Stimulated activated naive CD4-positive, alpha-beta T cell (primary cell): ENCODE measurements at places on chromosomes 5 and 9.

- DNase-seq: no peak
These were observed 253.1 kb downstream of the PDE4D start for GRCh38 chr5:59640411-59640810.

DNA sequence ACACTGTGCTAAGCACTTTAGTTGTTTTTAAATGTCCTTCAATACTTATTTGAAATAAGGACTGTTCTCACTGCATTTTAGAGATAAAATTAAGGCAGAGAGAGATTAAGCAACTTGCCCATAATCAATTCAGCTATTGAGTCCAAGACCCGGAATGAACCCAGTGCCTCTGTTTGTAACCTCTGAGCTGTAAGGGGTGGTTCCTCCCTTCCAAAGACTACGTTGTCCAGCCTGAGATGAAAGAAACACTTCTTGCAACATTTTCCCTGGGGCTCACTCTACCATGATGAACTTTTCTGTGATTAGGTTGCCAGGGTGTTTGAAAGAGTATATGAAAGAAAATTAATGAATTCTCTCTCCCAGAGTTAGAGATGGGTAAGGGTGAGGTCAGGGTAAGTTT is 22.0 kb upstream of the MAP1B start:
- no peak for DNase-seq

- DNase-seq: no peak
These were observed 652.6 kb downstream of the CETN3 start for GRCh38 chr5:89756955-89757354.

GRCh38 chr5:54646356-54647101 is 129.0 kb downstream of the SNX18 start:
- DNase-seq: peak; percentile 80

GRCh38 chr5:180162304-180162661 is 46.7 kb downstream of the RASGEF1C start:
- DNase-seq: no peak

DNA sequence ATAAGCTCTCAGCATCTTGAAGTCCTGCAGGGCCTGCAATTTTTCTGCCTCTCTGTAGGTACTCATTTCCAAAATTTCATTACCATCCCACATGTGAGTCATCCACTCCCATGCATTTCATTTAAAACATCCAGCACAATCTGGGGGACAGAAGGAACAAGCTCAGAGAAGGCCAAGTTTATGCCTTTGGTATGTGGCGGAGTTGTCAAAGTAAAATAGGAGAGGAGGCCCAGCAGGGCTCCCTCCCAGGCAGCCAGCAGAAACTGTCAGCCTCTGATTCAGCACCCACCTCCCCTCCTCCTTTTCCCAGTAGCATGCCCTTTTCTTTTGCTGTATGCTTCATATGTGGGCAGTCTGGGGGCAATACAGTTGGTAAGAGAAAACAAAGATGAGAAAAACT is 126.4 kb upstream of the ZNF366 start:
- no peak for DNase-seq

GRCh38 chr9:129514891-129515290 is 106.0 kb downstream of the C9orf50 start:
- no peak for DNase-seq

DNA sequence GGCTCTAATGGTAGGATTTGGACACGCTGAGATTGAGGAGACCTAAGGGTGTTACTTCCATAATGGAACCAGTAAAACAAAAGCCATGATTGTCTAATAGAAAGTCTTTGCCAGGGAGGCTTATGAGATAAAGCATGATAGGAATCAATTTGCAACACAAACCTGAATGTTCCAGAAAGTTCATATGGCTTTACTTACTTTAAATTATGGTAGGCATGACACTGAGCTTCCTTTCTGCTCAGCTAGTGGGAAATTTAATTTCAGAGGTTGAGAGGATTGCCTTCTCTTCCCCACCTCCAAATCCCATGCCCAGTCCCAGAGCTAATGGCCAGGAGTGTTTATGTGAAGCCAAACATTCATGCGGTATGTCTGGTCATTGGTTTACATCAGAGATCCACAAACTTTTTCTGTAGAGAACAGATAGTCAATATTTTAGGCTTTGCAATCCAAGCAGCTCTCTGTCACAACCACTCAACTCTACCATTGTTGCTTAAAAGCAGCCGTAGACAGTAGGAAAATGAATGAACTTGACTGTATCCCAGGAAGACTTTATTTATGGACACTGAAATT is 114.5 kb downstream of the UGCG start:
- no peak for DNase-seq

DNA sequence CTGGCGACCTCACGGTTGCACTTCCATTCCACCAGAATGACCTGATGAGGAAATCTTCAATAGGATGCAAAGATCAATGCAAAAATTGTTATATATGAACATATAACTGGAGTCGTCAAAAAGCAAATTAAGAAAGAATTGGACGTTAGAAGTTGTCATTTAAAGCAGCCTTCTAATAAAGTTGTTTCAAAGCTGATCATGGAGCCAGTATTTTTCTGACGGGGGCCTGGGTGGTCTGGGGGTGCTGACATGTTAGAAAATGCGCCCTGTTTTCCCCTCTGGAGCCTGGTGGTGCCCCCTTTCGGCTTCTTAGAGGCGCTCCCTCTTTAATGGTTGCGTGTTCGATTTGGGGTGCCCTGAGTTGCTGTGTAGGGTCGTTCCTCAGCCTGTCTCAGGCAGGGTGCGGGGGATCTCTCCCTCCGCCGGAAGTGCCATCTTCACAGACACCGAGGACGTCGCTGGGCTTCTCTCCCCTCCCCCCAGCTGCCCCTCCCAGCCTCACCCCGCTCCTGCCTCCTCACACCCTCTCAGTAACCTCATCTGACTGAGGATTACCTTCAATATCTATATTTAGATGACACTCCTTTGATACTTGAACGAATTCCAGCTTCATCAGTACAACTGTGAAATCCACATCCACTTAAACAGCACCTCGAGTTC is 18.3 kb downstream of the PTGES2 start:
- no peak for DNase-seq

GRCh38 chr5:111530298-111530740 is 18.0 kb upstream of the STARD4 start:
- peak; percentile 85 for DNase-seq

DNA sequence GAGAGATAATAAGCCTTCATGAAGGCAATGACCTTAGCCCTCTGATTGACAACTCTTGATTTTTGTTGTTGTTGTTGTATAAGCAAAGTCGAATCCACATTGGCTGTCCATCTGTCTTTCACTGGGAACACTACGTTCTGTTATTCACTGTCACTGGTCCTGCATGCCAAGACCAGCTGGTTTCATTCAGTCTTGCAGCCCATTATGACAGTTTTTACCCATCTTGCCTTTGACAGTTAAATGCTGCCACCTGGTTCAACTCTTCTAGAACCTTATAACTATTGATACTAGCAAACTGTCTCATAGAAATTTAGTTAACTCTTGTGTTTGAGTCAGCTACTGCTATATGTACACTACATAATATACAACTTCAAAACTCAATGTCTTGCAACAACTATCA is 382.3 kb upstream of the CDH10 start:
- no peak for DNase-seq

- no peak for DNase-seq
These were observed 500.2 kb upstream of the NUDT12 start for GRCh38 chr5:104062621-104063377.

DNA sequence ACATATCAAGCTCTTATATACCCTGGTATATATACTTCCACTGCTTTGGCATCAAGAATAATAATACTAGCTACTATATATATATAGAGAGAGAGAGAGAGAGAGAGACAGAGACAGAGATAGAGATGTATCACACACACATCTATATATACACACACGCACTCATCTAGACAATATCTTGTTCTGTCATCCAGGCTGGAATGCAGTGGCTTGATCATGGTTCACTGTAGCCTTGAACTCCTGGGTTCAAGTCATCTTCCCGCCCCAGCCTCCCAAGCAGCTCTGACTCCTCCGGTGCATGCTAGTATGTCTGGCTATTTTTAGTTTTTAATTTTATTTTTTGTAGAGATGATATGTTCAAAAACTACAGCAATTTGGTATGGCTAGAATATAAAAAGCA is 22.5 kb downstream of the ANKHD1 start:
- no peak for DNase-seq

GRCh38 chr5:150164211-150164980 is 2.2 kb upstream of the CDX1 start:
- DNase-seq: no peak

- DNase-seq: no peak
These were observed 16.0 kb upstream of the IL33 start for GRCh38 chr9:6199596-6199995.

GRCh38 chr9:86175223-86175622 is 75.9 kb upstream of the GOLM1 start:
- no peak for DNase-seq

DNA sequence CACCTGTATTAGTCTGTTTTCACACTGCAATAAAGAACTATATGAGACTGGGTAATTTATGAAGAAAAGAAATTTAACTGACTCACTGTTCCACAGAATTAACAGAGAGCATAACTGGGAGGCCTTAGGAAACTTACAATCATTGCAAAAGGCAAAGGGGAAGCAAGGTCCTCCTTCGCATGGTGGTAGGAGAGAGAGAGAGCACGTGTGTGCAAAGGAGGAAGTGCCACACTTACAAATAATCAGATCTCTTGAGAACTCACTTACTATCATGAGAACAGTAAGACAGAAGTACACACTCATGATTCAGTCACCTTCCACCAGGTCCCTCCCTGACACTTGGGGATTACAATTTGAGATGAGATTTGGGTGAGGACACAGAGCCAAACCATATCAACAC is 258.7 kb downstream of the TRIM32 start:
- no peak for DNase-seq

DNA sequence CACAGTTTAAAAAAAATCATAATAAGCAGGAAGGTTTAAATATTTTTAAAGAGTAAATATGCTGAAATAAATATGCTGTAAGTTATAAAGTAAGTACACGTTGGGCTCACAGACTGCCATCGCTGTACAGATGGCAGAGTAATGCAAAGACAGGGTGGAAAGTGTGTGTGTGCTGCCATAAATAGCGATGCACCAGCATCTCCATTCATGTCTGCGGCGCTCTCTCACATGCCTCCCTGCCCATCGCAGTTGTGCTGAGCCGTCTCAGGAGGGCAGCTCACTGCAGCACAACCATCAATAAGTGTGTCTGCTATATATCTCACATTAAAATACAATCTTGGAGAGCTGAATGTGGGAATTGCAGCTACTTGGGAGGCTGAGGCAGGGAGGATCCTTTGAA is 14.3 kb downstream of the MOCS2 start:
- no peak for DNase-seq

GRCh38 chr5:125970631-125971307 is 452.4 kb upstream of the GRAMD2B start:
- DNase-seq: no peak

DNA sequence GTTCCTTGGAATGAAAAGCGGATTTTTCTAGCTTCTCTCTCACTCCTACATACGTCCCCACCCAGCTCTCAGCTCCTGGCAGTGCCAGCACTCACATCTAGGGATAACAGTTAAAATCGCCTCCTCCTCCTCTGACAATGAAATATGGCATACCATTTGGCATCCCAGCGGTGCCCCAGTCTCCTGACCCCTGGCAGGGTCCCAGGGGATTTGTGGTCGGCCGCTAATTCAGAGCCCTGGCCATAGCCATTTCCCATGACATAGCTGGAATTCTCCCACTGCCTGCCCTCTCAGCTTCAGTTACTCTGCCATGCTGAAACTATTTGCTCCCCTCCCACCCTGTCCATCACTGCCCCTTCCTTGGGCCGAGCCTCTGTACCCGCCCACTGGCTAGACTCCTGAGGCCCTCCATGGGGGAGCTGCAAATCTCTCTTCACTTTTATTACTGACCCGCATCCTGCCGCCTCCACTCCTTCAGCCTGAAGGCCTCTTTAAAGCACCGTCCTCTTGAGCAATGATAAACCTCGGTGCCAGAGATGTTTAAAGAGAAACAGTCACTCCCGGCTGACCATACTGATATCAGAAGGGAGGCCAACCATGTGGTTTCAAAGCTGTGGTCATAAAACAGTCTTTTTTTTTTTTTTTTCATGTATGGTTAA is 139.8 kb downstream of the SLIT3 start:
- no peak for DNase-seq

DNA sequence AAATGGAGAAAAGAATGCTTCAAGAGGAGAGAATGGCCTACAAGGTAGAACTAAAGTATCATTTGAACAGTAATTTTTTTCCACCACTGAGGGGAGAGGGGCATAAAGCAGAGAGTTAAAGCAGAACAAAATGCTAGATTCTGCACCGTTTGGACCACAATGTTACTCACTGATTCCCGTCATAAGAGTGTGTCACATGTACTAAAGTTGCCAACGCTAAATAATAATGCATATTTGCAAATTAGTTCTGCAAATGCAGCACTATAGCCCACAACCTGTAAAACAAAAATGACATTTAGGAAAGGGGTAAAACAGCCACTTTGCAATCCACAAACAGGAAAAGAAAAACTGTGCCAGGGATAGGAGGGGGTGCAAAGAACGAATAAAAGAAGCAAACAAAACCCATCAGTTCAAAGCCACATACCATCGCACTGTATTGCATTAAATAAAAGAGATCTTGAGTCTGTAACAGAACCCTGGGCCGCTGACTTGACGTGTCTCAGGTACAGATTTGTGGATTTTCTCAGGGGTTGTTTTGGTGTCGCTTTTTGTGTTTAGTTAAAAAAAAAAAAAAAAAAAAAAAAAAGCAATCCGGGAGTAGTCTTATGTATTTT is 7.7 kb upstream of the NFIB start:
- no peak for DNase-seq

- DNase-seq: no peak
These were observed 68.9 kb downstream of the PHF2 start for GRCh38 chr9:93645149-93645889.

DNA sequence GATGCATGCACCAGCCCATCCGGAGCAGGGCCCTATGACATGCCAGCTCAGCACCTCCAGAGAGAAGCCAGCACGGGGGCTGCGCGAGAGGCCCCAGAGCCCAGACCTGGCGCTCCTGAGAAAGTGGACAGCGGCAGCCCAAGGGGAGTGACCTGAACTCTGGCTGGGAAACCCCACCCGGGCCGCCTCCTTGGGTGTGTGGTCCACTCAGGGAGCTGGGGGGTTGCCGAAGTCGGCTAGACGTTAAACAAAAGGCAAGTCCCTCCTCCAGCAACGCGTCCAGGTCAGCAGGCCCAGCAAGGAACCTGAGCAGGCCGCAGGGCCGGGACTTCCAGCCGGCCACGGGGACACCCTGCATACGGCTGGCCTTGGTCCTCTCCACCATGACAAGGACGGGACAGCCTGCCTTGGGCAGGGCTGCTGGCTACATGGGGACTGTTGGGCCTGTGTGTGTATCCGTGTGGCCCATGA is 35.7 kb downstream of the NACC2 start:
- DNase-seq: no peak

DNA sequence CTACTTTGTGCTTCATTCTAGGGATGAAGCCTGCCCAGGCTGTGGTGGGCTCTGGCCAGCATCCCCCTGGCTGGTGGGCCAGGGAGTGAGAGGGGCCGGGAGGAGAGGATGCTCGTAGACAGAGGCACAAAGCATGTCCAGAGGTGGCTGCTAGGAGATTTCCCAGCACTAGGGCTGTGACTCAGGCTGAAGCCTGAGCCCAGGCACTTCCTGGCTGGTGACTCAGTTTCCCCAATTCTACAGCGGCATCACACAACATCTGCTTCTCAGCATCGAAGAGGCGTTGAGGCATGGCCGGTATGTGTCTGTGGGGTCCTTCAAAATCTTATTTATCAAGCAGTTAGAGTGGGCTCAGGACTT is 55.6 kb downstream of the DUSP1 start:
- no peak for DNase-seq

GRCh38 chr5:148833122-148833521 is 6.7 kb downstream of the ADRB2 start:
- no peak for DNase-seq

GRCh38 chr5:77427998-77428397 is 64.1 kb downstream of the WDR41 start:
- no peak for DNase-seq
